Activated CD4-positive, CD25-positive, alpha-beta regulatory T cell (primary cell): ENCODE measurements at places on chromosomes 7 and 10.

DNA sequence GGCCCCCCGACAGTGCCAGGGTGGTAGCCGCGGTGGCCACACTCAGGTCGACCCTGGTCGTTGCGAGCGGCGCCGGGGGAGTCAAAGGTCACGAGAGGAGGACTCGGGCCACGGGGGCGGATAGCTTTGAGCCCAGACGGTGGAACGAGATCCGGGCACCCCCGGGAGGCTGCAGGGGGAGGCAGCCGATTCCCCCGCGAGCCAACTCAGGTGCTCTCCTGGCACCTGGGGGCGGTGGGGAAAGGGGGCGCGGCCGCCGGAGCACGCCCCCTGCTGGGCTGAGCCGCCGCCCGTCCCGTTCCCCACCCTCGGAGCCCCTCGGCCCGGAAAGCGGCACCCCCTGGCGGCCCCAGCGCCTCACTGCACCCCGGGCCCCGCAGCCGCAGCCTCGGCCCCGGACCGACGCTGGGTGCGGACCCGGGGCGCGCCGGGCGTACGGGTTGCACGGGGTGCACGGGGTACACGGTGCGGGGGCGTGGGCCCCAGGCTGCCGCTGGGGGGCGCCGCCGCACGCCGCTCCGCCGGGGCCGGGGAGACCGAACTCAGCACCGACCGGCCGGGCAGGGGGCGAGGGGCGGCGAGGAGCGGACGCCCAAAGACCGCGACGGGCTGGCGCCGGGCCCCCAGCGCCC, 521 bp upstream of the NYAP1 start:
- DNase-seq = peak; percentile 76

- DNase-seq = no peak
These were observed 22.3 kb upstream of the SLC25A13 start for GRCh38 chr7:96344236-96344635.

GRCh38 chr10:70662362-70663220, 9.7 kb upstream of the ADAMTS14 start:
- no peak for DNase-seq

DNA sequence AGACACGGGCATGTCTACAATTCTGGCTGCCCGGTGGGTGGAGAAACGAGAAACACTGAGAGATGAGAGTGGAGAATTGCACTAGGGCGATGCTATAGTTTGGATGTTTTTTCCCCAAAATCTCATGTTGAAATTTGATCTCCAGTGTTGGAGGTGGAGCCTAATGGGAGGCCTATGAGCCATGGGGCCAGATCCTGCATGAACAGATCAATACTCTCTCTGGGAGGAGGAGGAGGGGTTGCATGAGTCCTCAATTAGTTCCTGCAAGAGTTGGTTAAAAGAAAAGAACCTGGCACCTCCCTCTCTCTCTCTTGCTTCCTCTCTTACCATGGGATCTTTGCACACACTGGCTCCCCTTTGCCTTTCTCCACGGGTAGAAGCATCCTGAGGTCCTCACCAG, 299.1 kb downstream of the CALN1 start:
- no peak for DNase-seq

DNA sequence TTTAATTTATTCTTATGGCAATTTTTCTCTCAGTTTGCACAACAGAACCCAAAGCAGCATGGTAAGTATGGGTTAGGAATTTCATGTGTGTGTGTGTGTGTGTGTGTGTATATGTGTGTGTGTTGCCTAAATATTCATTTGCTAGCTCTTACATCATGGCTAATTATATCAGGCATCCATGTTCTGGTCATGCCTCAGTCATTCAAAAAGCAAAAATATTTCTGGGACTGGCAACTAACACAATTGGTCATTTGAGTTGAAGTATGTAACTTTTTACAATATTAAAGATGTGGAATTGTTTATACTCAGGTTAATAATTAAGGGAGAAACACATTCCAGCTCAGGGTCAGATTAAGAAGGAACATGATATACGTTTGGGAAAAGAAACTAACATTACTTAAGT, 67.6 kb upstream of the PHYHIPL start:
- DNase-seq = no peak

- DNase-seq = no peak
These were observed 3.3 kb upstream of the OR2F2 start for GRCh38 chr7:143931739-143932138.

DNA sequence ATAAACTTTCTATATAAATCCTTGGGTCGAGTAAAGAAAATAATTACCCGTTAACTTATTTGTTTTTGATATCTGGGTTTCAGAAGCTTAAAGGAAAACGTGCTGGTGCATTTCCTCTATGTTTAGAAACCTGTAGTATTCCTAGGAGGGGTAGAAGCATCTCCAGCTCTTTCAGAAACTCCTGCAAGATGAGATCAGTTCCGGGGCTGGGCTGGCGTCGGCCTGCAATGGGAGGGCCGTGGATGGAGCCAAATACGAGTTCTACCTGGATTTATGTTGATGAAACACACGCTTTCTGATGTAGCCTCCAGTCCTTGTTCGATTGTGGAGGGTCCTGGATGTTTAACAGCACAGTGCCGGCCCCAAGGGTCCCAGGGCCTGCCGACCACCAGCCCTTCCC, 35.8 kb upstream of the DIP2C start:
- DNase-seq = no peak

GRCh38 chr7:134941185-134941900, 45.0 kb upstream of the AGBL3 start:
- no peak for DNase-seq

DNA sequence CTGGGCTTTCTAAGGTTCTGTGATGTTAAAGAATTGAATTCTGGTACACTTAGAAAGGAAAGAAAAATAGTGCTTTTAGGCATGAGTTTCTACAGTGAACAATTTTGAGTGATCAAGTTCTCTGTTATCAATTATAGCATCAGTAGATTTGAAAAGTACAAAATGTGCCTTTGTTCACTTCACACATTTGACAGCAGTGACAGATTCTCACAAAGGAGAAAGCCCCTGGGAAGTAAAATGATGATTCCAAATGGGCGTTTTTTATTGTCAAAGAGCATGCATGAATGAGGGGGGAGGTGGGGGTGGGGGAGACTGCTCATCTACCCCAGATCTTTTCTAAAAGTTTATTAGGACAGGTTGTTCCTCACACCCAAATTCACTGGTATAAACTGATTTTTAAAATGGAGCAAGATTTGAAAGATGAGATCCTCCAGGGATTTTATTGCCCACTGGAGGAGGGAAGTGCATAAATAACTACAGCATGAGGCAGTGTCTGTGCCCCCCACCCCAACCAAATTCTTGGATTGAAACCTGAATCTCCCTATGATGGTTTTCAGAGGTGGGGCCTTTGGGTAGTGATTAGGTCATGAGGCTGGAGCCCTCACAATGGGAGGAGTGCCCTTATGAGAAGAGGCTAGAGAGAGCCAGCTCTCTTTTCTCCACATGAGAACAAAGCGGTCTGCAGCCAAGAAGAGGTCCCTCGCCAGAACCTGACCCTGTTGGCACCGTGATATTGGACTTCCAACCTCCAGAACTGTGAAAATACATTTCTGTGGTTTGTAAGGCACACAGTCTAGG, 79.5 kb downstream of the AOAH start:
- DNase-seq = no peak

- DNase-seq = no peak
These were observed 4.6 kb downstream of the NFKB2 start for GRCh38 chr10:102400076-102400475.

DNA sequence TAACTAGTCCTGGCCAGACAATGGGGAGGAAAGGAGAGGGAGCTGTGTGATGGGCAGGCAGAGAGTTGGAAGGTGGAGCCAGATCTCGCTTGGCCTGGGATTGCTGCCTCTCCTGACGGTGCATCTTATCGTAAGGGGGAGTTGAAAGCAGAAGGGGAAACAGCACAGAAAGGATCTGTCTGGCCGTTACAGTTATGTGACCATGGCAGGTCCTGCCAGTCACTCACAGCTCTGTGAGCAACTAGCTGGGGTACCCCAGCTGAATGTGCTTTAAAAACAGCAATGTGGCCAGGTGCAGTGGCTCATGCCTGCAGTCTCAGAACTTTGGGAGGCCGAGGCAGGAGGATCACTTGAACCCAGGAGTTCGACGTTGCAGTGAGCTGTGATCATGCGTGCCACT, 8.1 kb downstream of the BLVRA start:
- DNase-seq = no peak

DNA sequence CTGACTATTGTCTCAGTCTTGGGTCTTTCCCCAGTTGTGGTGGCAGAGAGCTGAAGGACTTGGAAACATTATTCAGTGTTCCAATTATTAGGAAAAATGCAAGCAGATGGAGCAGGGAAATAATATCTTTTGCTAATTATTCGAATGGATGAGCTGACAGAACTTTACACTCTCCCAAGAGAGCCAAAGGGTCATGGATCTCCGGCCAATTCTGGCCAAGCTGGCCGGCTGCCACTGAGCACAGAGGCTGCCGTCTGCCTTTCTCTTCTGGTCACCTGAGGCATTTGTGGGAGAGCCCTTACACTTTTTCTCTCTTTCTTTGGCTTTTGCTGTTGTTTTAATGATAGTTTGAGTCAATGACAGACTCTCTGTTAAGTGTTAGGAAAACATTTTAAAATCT, 22.2 kb upstream of the CNTNAP2 start:
- no peak for DNase-seq

DNA sequence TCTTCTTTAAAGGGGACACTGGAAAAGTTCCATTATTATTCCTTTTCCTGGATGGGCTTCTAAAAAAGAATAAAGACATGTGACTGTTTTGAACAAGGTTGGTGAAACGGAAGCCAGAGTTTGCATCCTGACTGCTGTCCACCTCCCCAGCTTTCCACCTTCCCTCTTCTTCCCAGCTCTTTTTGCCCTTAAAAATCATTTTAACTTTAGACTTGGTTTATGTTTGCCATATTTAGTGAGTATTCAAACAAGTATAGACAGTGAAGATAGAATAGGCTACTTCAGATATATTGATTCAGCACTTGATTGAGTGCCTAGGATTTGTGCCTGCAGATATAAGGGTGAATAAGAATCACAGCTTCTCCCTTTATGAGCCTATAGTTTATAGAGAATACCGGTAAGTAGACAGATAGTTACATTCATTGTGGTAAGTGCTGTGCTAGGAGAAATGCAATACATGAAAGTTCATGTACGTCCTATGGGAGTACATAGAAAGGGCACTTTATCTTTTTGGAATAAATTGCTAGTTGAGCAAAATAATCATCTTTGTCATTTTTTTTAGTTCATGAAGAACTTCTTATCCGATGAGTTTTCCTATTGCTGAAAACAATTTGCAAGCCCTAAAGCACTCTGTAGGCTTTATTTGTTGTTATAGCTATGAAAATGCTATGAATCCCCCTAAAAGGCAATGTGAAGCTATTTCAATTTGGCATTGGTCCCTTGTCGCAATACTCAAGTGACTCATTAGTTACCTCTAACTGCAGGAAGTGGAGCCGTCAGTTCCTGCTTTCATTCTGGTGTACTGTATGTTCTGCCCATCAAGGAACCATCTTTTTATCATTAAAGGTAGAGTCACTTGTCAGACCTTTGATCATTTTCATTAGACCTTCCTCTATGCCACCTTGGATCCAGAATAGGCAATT, 57.2 kb upstream of the STRIP2 start:
- DNase-seq = no peak

GRCh38 chr10:69884686-69885085, 83.0 kb downstream of the COL13A1 start:
- DNase-seq = no peak

GRCh38 chr7:90536449-90536848, 59.7 kb upstream of the CDK14 start:
- DNase-seq = no peak

GRCh38 chr10:48437546-48437945, 131.1 kb downstream of the MAPK8 start:
- no peak for DNase-seq

GRCh38 chr7:936386-937054, 18.0 kb downstream of the ADAP1 start:
- DNase-seq = no peak

- no peak for DNase-seq
These were observed 21.5 kb upstream of the SEC61G start for GRCh38 chr7:54780490-54780889.

DNA sequence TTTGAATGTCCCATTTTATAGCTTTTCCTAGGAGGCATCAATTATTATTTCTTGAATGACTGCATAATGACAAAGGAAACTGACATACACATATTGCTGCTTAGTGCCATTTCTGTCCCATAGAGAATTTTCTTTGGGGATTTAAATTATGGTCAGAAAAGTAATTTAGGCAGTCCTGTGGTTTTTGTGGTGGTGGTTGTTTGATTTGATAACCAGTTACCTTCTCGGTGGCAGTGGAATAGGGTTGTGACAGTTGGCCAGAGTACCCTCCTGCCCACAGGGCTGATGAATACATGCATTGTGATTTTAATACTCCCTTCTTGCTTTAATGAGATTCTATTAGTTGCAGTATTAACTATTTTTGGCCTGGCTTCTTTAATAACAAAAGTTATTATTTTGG, 6.6 kb upstream of the SGCE start:
- no peak for DNase-seq

GRCh38 chr10:11148142-11149028, 130.7 kb downstream of the CELF2 start:
- no peak for DNase-seq

- DNase-seq = no peak
These were observed 358.1 kb downstream of the CRPPA start for GRCh38 chr7:16063221-16063620.

GRCh38 chr10:63267414-63268148, 134.5 kb downstream of the NRBF2 start:
- DNase-seq = no peak

- DNase-seq = no peak
These were observed 220.8 kb upstream of the RNF32 start for GRCh38 chr7:156419782-156420181.

- DNase-seq = no peak
These were observed 80.0 kb downstream of the DAGLB start for GRCh38 chr7:6367701-6368211.

GRCh38 chr10:1395025-1395480, 338.9 kb downstream of the WDR37 start:
- no peak for DNase-seq

GRCh38 chr10:121683816-121684215, 85.6 kb upstream of the FGFR2 start:
- no peak for DNase-seq

DNA sequence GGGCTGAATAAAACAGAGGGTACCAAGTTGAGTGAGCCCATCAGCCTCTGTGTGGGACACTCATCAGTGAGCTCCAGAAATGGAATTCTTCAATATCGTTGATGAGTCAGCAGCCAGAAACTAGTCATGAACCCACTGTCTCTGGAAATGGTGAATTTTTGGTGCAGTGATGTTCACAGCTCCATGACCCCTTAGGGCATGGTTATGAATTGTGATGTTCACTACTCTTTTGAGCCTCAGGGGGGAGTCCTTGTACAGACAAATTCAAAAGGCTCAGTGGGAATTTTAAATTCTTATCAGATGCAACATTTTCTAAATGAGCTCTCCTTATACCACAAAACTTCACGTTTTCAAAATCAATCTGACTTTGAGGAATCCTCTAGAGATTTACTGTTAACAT, 335.7 kb downstream of the PHTF2 start:
- DNase-seq = no peak

DNA sequence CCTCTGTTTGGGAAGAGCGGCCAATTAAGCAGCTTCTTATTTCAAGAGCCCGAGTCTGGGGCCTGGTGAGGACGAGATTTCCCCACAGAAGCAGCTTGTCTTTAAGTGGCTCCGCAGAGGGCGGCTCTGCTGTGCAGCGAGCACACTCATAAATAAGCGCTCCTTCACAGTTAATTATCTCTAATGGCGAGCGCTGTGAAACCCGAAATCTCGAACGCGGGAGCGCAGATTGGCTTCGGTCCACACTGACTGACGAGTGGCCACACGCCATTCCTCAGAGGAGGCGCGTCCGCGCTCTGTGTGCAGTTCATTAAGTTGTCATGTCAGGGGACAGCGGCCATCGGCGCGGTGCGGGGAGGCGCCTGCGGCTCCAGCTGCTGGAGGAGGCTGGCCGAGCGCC, 560.9 kb downstream of the DNAJB6 start:
- DNase-seq = no peak

- no peak for DNase-seq
These were observed 23.4 kb downstream of the RPP38 start for GRCh38 chr10:15120523-15120922.
